Suprapubic skin (tissue), 4 donors: ENCODE measurements at places on chromosomes 2 and 18. TPM values are rescaled to one million over a fixed set of nuclear protein-coding genes. Genes with fewer than 3 reads are reported as not detected.
A peak's percentile ranks its signal among the peaks of the same experiment; 100 is the strongest.

GRCh38 chr2:7748717-7749415 lies 831.7 kb downstream of the RNF144A start:
- no peaks in the 10 kb centered on the region for H3K27me3 ChIP-seq
- H3K36me3 ChIP-seq = no peaks in the 10 kb centered on the region
- no peak overlapping the region for H3K4me3 ChIP-seq
- H3K4me1 ChIP-seq = no peaks in the 10 kb centered on the region
- H3K27ac ChIP-seq = no peak overlapping the region

- peaks cover 73% of the 10 kb centered on the region for H3K36me3 ChIP-seq
- no peak overlapping the region for H3K4me3 ChIP-seq
- H3K4me1 ChIP-seq = no peaks in the 10 kb centered on the region
- no peak overlapping the region for H3K27ac ChIP-seq
- no peaks in the 10 kb centered on the region for H3K27me3 ChIP-seq
- no peak for DNase-seq
Measured at GRCh38 chr2:131127076-131127475, 21.9 kb downstream of the PLEKHB2 start.

The ATIC gene
- 22.7 TPM for total RNA-seq

DNA sequence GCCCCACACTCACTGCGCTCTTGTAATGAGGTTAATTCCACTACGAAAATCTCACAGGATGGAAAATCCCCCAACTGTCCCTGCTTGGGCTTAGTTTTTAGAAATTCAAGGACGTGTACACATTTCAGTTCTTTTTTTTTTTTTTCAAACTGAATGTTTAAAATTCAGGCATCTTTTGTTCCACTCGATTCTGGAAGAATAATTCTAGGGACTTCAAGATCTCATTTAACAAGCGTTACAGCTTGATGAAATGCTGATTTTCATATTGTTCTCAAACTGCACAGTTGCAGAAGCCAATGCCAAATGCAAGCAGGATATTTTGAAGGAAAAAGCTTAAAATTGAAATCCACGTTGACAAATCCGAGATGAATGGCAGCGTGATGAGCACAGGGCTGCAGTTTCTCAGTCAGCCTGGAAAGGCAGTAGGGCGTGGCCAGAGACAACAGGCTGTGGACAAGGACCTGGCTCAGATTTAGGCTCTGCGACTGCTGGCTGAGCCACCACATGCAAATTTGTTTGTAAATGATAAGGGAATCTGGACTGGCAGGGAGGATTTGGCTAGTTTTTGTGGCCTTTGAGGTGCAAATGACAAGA lies 128.1 kb upstream of the MYCN start:
- no peaks in the 10 kb centered on the region for H3K36me3 ChIP-seq
- no peak overlapping the region for H3K4me3 ChIP-seq
- no peaks in the 10 kb centered on the region for H3K27me3 ChIP-seq
- H3K27ac ChIP-seq = no peak overlapping the region

The NRP2 gene
- total RNA-seq = 7.1 TPM

GRCh38 chr2:1769703-1770422 lies 25.5 kb upstream of the PXDN start:
- H3K4me1 ChIP-seq = no peaks in the 10 kb centered on the region
- no peaks in the 10 kb centered on the region for H3K36me3 ChIP-seq
- no peak overlapping the region for H3K27ac ChIP-seq
- no peak overlapping the region for H3K4me3 ChIP-seq
- DNase-seq = peak; percentile 83
- no peaks in the 10 kb centered on the region for H3K27me3 ChIP-seq

GRCh38 chr2:1681323-1682180 lies 62.8 kb downstream of the PXDN start:
- no peak overlapping the region for H3K4me3 ChIP-seq
- H3K27me3 ChIP-seq = no peaks in the 10 kb centered on the region
- no peak overlapping the region for H3K27ac ChIP-seq
- peaks cover 33% of the 10 kb centered on the region for H3K36me3 ChIP-seq

GRCh38 chr2:26647981-26648380 lies 6.8 kb upstream of the CIB4 start:
- H3K4me3 ChIP-seq = no peak overlapping the region
- DNase-seq = no peak
- no peak overlapping the region for H3K27ac ChIP-seq
- H3K27me3 ChIP-seq = peaks cover 20% of the 10 kb centered on the region
- no peaks in the 10 kb centered on the region for H3K36me3 ChIP-seq
- H3K4me1 ChIP-seq = peaks cover 5% of the 10 kb centered on the region
